AG09319 (cell line): ENCODE measurements at places on chromosomes 7 and 10.

GRCh38 chr7:93765475-93765874, 125.1 kb downstream of the TFPI2 start:
- no peak for DNase-seq

DNA sequence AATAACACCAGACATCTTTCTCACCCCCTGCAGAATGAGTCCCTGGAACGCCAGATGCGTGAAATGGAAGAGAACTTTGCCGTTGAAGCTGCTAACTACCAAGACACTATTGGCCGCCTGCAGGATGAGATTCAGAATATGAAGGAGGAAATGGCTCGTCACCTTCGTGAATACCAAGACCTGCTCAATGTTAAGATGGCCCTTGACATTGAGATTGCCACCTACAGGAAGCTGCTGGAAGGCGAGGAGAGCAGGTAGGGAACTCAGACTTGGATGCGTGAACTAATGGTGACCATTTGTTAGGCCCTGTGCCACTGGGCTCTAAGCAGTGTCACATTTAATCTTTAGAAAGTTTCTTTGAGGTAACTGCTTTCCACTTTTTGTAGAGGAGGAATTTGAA, 7.1 kb downstream of the VIM start:
- DNase-seq: no peak

DNA sequence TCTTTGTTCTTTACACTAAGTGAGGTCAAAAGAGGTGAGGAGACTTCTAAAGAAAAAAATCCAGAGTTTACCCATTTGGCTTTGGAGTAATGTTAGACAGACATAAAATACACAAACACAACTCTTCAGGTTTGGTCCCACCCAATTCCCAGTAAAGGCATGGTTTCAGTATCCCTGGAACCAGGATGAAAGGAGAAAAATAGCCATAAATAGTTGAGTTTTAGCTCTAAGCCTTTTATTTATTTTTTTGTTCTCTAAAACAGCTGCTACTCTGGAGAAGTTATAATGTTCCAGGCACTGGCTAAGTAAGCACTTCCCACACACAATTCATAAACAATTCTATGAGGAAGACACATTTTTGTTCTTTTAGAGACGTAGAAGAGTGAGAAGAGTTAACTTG, 4.0 kb downstream of the ABCB1 start:
- DNase-seq: no peak

GRCh38 chr10:121337427-121337826, 260.8 kb downstream of the FGFR2 start:
- DNase-seq: no peak

- no peak for DNase-seq
Measured at GRCh38 chr7:82444220-82444909, 788 bp upstream of the CACNA2D1 start.

DNA sequence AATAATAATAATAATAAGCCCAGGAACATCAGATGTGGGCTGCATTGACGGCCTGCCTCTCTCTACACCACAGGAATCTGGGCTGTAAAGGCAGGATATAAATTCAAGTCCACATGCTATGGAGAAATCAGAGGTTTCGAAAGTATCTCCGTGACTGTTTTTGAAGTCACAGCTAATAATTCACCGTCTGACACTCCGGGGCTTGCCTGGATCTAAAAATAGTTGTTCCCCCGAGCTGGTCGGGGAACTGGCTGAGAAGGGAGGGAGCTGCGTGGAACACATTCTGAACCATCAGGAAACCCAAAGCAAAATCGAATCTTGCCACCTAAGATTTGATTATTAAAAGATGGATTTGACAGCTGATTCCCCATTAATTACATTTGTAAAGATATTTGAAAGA, 35.4 kb downstream of the KLF6 start:
- no peak for DNase-seq

DNA sequence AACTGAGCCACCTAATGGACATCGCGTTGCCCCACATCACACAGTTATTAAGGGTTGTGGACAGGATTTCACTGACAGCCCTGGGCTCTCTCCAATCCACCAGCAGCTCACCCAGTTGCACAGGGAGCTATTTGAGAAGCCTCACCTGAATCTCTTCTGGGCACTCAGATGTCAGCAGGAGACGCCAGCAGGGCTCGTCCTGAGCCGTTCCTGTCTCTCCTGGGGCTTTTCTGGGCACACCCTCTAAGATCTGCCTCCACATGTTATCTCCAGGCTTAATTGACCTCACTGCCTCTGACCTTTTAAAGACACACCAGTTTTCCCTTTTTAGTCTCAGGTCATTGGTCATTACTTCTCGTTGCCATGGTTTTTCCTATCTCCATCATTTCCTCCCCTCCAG, 63.0 kb downstream of the GRID1 start:
- DNase-seq: no peak

DNA sequence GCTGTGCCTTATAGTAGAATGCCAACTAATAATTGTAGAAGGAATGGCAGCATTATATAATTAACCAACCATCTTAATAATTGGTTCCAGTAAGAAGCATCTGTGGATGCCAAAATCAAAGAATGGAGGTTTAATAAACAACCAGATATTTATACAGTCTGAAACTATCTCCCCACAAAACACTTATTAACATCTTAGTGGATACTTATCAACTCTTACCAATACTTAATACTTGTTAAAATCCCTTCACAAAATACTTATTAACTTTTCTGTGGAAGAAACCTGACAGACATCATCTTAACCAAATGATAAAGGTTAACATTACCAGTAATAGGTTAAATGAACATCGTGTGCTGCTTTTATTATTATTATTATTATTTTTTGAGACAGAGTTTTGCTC, 29.1 kb upstream of the FAM107B start:
- no peak for DNase-seq

DNA sequence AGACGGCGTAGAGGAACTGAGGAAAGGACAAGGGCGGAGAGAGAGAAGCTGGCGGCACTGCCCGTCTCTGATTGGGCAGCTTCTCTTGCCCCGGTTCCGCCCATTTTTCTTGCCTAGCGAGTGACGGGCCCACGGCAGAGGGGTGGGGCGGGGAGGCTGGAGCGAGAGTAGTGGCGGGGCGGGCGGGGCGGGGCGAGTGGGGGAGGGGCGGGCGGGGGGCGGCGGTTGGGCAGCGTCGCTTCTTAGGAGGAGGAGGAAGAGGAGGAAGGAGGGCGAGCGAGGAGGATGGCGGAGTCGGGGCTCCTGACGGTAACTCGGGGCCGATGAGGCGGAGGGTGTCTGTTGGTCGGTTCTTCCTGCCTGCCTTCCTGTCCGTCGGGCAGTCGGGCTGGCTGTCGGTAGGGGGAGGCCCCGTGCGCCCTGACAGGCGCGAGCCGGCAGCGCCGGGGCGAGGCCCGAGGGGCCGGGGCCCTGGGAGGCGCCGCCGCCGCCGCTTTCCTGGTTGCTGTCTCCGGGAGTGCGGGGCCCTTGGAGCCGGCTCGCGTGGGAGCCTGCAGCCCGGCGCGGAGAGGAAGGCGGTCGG, at the start of gene SHOC2:
TSS of gene SHOC2 (plus strand) at position 256 of the 583 bp plus-strand sequence. CDS start 44,755 bp downstream, outside the sequence.
- DNase-seq: no peak

DNA sequence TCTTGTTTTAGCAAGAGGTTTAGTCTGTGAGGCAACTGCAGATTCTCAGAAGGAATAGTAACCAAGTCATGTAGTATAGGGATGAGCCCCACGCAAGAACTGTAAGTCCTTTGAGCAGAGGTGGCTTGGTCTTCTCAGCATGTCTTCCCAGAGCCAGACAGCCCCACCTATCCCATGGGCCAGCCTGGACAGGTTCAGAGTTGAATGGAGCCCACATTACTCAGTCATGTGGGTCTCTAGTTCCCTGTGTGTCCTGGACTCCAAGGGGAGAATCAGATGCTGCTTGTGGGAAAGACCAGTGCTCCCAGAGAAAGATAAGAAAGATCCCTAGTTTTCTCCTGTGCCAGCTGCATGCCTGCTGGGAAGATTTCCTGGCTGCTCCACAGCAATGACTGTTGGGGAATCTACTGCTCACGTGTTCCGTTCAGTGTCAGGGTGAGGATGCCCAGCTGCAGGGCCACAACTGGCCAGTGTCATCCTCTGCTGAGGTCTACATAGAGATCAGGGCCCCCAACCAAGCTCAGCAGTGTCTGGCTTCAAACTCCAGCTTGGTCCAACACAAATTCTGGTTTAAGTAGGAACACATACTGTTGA, 66.9 kb upstream of the UNC5B start:
- DNase-seq: no peak

GRCh38 chr7:111012149-111012548, 78.8 kb upstream of the LRRN3 start:
- no peak for DNase-seq

GRCh38 chr10:69486922-69487730, 35.9 kb downstream of the TSPAN15 start:
- no peak for DNase-seq

GRCh38 chr10:52771534-52772445, 794 bp downstream of the MBL2 start:
- DNase-seq: no peak

GRCh38 chr7:112058686-112059085, 147.5 kb downstream of the DOCK4 start:
- no peak for DNase-seq
